NCI-H1092 (cell line): ENCODE measurements at places on chromosomes 16 and 17.

DNA sequence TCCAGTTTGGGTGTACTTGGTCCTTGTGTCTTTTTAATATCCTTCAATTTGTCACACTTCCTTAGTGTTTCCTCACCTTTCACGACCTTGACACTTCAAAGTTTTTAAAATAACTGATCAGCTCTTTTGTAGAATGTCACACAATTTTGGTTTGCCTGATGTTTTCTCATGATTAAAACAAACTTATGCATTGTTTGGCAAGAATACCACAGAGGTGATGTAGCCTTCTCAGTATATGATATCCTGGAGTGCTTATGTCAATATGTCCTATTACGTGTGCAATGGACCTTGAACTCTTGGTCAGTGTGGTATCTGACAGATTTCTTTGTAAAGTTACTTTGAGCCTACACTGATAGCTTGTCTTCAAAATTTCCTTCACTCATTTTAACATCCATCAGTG is 297.4 kb downstream of the CNTNAP4 start:
- no peak for DNase-seq

DNA sequence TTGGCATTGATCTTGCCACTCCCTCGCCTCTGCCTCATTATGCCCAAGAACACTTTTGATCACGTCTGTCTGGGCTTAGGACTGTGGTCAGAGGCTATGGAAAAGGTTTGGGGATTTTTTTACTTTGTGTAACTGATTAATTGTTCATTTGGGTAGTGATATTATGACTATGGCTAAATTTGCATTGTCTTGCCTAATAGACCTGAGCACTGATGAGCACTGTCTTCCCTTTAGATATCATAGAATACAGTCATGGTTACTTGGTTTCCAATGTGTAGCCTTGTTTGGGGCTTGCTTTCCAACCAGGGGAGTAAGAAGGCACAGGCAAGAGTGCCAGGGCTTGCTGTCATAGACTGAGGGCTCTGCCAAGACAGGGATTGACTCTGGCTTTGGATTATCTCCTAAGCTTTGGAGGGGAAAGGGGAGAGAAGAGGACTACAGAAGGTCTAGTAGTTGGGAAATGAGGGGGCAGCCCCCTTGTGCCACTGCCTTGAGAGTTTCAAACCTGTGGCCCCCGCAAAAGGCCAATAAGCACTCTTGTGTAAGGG is 13.7 kb downstream of the LIMD2 start:
- no peak for DNase-seq

DNA sequence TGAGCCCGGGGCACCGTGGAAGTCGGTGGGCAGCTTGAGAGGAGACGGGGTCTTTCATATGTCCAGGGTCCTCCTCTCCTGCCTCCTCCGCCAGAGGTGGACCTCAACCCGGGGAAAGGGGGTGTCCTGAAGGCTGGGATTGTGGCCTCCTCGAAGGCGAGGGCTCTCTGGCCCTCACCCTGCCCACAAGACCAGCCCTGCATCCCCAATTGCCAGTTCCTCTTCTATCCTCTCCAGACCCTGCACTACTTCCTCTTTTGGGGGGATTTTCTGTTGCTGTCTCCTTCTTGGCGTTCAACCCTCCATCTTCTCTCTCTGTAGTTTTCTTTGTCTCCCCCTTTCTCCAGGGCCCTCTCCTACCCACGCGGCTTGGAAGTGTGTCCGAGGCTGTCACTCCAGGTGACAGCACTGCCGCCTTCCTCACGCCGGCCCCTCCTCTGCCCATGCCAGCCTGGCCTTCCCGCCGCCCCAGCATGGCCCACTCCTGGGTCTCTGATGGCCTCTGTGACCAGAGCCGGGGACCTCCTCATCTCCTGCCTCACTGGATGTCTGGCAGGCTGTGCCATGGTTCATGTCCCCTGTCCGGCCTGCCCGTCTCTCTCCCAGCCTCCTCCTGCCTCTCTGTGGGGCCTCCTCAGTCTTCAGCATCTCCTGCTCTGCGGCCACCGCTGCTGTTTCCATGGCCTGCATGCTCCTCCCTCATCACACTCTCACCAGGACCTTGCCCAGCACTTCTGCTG is 2.4 kb upstream of the ITGAX start:
- no peak for DNase-seq

DNA sequence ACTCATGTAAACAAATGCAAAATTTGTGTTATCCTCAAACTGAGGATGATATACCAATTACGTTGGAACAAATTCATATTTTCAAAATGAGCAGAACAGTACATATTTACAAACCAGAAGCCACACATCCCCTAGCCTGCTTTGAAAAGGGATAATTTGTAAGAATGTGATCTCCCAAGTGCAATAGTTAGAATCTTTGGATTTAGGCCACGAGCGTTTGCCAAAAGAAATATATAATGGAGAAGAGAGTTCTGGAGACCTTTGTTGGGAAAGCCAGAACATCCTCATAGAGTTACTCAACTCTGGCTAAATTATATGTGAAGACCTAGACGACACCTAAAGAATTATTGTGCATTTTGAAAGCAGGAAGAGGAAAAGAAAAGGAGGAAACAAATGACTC is 449.3 kb downstream of the KCNJ2 start:
- no peak for DNase-seq

GRCh38 chr17:74009056-74009625 is 194.3 kb upstream of the RPL38 start:
- DNase-seq: no peak
